ENCODE measurements at places on chromosomes 3 and 15.

GRCh38 chr15:48719668-48720067 lies 74.2 kb upstream of the FBN1 start:
- peak; percentile 26 for DNase-seq

GRCh38 chr3:46724424-46724823 lies 6.8 kb upstream of the PRSS50 start:
- no peak for DNase-seq

DNA sequence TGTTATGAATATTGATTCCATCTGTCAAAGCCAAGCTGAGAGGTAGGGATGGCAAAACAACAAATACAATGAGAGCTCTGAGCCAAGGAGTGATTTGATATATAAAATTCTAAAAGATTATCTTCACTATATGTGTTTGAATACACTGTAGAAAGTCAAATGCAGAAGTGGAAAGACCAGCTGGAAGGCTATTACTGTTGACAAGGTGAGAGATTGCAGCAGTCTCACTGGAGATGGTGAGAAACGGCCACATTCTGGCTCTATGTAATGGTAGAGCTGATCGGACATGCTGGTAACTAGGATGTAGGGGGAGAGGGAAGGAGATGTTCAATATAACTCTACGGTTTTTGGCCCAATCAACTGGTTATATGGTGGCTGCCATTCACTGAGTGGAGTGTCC lies 434.2 kb upstream of the SUCLG2 start:
- DNase-seq, result no peak

- no peak for DNase-seq
Observed at GRCh38 chr3:19171794-19172193, 23.5 kb downstream of the KCNH8 start.

DNA sequence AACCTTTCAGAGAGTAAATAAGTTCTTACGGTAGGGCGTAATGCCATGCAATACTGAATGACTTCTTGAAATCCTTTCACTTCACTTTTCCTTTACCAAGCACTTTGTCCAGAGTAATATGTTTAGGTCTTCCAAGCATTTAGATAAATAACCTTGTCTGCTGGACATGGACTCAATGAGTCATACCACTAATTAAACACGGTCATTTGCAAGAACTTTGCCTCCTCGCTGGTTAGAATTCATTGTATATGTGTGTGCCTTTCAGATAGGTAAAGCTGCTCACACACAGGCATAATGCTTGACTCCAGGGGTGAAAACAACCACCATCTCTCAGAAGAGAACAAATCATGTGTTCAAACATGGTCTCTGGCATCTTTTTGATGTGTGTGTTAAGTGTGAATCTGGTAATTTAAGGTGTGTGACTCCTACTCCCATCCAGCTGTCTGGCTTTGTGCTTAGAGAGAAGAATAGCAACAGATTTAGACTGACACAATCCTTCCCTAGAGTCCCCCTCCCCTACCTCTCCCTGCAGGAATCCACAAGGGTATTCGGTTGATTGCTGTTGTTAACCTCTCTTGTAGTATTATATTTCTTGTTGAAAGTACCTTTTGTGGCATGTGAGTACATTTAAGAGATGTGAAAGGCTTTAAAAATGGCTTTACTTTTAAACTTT lies 419.0 kb downstream of the CNTN4 start:
- DNase-seq, result no peak

DNA sequence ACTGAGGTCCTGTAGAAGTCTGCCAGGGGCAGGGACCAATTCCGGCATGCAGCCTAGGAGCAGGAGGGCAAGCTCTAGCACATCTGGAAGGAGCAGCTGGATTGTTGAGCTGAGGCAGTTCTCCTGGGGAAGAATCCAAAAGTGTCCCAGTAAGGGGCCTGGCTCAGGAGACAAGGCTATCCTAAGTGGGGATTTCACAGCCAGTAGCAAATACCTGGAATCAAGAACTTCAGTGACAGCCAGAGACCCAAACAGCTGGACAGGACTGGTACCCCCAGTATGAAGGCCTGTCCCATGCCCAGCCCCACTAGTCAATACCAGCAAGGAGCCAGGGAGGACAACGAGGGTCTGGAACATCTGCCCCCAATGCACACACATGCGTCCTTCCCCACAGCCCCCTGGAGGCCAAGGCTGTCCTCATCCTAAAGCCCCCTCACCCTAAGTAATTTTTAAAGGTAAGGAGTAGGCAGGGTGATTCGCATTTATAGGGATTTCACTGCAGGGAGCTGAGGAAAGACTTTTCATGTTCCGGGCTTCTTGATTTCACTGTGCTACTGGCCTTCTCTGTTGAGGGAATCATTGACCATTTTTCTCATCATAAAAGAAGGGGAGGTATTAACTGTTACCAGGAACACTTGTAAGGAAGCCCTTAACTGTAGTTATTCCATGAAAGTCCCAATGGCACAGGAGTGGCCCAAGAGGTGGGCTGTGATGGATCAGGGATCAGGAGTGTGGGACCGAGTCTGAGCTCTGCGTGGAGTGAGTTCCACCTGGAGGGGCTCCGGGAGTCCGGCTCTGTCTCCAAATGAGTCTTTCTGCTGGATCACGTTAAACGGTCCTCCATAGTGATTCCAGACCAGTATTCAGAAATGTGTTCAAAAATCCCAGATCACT lies 2.6 kb upstream of the CHSY1 start:
- DNase-seq, result no peak

GRCh38 chr15:55394694-55395093 lies 13.5 kb downstream of the CCPG1 start:
- DNase-seq, result no peak

GRCh38 chr15:75349851-75350588 lies 3.2 kb downstream of the NEIL1 start:
- DNase-seq, result peak; percentile 83

DNA sequence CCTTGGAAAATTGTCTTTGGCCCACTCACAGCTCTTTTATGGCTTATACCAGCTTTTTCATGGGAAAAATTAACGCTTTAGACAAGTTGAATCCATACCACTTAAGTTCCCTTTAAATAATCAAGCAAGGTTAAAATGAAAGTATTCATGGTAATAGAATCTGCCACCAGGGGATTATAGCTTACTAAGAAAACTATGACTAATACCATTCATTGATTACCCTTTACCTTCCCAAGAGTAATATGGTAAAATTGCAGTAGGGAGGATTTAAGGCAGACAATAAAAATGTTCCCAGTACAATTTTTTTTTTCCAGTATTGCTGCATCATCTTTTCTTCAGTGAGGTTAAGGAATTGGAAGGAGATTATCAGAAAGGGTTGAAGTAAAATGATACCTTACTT lies 641.1 kb upstream of the NAALADL2 start:
- no peak for DNase-seq

GRCh38 chr3:20380295-20380694 lies 194.3 kb upstream of the SGO1 start:
- DNase-seq, result no peak

GRCh38 chr3:70766301-70766700 lies 453.9 kb upstream of the MDFIC2 start:
- DNase-seq, result no peak

DNA sequence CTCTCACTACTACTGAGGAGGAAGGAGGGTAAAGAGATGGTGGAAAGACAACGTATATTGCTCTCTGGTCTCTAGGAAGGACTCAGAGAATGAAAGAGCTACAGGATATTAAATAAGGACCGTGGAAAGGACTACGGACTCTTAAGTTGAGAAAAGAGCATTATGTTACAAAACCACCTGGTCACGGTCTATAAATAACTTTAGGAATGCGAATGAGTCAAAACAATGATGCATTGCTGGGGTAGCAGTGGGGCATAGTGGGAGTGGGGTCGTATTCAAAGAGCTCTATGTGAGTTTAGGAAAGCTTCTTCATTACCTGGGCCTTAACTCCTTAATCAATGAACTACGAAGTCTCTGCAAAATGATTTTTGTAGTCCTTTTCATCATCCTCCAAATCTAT lies 295.7 kb upstream of the SOX14 start:
- no peak for DNase-seq

GRCh38 chr15:61016087-61016486 lies 213.0 kb downstream of the RORA start:
- no peak for DNase-seq

DNA sequence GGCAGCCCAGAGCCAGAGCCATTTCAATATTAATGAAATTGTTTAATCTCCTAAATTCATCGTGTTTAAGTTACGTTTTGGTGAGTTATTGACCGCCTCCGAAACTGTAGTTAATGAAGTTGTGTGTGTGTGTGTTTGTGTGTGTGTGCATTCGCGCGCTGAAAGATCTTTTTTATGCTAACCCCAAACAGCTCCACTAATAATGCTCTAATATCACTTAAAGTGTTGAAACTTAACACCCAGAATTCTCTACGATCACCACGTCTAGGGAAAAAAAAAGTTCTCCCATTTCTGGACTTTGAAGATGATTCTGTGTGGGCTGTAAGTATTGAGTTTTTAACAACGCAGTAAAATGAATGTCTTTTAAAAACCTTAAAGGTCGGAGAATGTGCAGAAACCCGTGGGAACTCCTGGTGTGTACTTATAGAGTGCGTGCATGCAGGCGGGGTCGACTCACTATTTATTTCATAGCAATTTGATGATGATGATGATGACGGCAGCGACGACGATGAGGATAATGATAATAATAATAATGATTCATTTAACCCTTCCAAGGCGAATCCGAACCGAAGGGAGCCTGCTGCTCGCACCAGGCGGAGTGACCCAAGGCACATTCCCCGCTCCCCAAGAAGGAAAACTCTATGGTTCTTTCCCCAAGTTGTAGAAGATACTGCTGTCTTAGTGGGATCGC lies 1.4 kb upstream of the FOXB1 start:
- DNase-seq, result no peak

DNA sequence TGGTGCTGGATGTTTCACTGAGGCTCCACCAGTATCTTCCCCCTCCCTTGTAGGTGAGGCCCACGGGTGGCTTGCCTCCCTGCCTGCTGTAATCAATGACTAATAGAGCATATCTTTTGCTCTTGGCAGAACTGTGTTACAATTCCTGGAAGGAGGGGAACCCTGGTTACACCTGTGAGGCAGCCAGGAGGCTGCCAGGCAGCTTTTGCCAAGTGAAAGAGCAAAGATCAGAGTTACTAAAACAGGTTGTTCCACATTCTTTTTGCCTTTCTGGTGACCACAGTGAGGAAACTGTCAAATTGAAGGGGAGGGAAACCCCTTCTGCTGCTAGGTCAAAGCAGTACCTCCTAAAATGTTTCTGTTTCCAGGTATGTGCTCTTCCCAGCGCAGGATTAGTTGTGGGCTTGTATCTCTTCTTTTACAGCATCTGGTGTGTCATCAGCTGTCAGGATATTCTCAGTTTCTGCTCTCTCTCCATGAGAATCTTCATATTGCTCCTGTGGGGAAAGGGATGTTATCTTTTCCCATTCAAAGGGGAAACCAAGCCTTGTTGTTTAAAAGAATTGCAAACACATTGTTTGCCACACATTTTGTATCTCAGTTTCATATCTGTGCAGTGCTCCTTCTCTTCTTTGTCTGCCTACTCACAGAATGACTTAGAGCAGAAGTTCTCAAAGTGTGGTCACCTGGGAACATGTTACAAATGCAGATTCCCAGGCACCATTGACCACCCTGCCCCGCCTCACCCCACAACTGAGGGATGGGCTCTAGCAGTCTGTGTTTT lies 137.4 kb upstream of the UMPS start:
- DNase-seq, result peak; percentile 37

DNA sequence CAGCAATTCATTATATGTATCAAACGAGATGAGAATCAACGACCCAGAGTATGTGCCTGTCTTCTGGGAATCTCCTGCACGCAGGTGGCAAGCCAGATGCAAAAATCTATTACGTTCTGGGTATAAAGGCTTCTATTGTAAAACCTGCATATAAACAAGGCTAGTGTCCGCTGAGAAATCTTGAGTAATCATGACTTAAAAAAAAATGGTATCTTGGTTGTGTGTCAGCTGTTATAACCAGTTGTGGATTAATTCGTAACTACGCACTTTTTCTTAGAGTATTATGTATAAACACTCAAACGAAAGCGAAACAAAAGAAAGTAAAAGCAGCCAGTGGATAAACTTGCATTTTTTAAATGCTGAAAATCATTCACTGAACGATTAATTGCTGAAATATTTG lies 509.1 kb downstream of the RSL24D1 start:
- DNase-seq, result no peak

- no peak for DNase-seq
Observed at GRCh38 chr15:69979783-69980182, 117.9 kb downstream of the TLE3 start.

DNA sequence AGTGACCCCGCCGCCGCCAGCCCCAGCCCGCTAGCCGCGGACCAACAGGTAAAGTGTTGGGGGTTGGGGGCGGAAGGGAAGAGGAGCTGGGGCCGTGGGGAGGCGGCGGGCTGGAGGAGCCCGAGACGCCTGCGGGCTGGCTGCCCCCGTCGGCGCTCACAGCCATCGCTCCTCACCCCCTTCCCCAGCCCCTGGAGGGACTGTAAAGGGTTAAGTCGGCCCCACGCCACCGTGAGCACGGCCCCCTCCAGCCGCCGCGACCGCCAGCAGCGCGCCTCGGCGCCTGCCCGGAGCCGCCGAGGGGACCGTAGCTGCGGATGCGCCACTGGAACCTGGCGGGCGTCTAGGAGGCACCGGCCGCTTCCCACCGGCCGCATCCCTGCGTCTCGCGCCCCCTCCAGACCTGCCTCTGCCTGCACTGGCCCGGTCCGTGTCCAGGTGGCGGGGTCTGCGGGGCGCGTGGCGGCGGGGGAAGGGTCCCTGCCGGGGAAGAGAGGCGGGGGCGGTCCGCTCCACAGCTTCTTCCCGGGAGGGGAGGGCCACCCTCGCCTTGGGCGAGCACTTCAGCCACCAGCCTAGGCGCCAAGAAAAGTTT lies 522 bp downstream of the MED12L start:
- DNase-seq, result peak; percentile 43

DNA sequence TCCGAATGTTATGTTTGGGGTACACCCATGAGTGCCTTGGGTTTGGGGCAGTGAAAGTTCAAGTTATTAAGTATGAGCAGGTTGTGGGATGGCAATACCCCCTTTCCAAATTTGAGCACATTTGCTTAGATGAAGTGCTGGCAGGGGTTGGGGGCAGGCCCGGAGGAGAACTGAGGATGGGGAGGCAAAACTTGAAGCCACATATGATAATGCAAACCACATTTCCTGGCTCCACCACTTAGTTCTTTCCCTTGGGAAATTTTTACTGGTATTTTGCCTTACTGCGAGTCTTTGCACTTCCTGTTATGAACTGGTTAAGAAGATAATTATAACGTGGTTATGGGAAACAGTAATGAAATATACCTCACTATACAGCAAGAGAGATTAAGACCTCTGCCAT lies 336.0 kb upstream of the ONECUT1 start:
- no peak for DNase-seq

- no peak for DNase-seq
Observed at GRCh38 chr3:52302426-52303145, 13.5 kb upstream of the DNAH1 start.

DNA sequence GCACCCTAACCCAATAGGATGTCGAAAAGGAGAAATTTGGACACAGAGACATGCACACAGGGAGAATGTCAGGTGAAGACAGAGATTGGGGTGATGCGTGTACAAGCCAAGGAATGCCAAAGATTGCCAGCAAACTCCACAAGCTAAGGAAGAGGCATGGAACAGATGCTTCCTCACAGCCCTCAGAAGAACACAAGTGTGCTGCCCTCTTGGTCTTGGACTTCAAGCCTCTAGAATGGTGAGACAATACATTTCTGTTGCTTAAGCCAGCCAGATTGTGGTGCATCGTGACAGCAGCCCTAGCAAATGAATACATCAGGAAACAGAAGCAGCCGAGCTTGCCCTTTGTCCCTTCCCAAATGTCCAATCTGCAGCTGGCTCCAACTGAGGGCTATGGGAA lies 23.7 kb upstream of the ARL8B start:
- no peak for DNase-seq

- no peak for DNase-seq
Observed at GRCh38 chr3:161072751-161073150, 32.4 kb downstream of the B3GALNT1 start.

GRCh38 chr3:53630547-53630946 lies 136.1 kb downstream of the CACNA1D start:
- DNase-seq, result no peak

Measured in stimulated activated CD8-positive, alpha-beta memory T cell treated with anti-CD3 and anti-CD28 coated beads, Interleukin-4, amount 100 ng/mL, for 48 hours (primary cell).